HTR-8/SVneo (cell line): ENCODE measurements at places on chromosomes 12 and 14.
A peak's percentile ranks its signal among the peaks of the same experiment; 100 is the strongest.

DNA sequence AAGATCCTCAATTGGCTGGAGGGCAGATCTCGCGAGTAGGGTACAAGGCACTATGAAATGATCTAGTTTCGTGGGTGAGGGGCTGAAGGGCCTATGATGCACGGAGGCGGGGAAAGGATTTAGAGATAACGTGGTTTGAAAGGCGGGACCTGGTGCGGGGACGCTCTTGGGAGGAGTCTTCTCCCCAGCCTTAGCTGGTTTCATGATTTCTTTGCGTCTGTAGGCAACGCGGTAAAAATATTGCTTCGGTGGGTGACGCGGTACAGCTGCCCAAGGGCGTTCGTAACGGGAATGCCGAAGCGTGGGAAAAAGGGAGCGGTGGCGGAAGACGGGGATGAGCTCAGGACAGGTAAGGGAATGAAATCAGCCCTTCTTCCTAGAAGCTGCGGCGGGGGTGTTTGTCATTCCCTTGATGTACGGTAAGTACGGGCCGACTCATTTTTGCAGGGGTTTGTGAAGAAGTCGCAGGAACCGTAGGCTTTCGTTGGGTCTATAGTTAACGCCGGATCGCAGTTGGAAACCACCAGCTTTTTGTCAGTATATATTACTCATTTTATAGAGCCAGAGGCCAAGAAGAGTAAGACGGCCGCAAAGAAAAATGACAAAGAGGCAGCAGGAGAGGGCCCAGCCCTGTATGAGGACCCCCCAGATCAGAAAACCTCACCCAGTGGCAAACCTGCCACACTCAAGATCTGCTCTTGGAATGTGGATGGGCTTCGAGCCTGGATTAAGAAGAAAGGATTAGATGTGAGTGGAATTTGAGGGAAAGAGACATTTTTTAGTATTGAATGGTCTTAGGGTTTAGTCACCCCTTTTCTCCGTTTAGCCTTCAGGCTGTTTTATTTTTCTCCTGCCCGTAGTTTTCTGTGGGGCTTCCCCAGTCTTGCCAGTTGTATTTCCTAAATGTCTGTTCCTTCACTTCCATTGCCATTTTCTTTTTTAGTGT is 602 bp downstream of the APEX1 start:
- no peak for DNase-seq

- no peak for DNase-seq
Measured at GRCh38 chr14:35940291-35940690, 114.2 kb downstream of the BRMS1L start.

DNA sequence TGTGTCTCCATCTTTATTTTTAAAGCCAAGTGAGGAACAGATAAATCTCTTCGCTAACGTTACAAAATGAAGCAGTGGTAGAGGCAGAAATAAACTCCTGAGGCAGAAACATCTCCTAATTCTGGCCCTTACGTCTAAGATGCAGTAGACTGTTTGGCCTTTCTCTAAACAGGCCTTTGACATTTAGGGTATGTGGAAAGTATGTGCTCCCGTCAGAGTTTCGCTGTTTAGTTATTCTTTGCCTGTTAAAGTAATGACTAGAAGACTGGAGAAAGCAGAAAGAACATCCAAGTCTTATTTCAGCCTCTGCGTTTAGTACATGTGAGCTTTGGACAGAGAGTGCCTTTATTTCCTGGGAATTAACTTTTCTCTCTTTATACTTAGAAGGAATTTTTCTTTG is 216.6 kb downstream of the RAD51B start:
- DNase-seq: no peak

DNA sequence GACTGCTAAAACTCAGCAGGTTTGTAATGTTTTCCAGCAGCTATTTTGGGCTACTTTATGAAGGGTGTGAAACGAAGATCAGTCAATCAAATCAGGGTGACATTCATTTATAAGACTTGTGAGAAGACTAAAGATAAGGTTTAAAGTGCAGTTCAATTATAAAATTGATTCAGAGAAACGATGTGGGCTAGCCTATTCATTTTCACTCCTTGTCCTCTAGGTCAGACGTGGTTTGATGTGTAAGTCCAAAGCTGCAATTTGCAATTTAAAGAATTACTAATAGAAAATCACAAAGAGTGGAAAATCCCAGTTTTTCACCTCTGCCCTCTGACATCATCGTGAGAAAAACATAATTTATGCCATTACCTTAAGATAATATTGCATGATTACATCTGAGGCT is 243.5 kb upstream of the NOVA1 start:
- no peak for DNase-seq

DNA sequence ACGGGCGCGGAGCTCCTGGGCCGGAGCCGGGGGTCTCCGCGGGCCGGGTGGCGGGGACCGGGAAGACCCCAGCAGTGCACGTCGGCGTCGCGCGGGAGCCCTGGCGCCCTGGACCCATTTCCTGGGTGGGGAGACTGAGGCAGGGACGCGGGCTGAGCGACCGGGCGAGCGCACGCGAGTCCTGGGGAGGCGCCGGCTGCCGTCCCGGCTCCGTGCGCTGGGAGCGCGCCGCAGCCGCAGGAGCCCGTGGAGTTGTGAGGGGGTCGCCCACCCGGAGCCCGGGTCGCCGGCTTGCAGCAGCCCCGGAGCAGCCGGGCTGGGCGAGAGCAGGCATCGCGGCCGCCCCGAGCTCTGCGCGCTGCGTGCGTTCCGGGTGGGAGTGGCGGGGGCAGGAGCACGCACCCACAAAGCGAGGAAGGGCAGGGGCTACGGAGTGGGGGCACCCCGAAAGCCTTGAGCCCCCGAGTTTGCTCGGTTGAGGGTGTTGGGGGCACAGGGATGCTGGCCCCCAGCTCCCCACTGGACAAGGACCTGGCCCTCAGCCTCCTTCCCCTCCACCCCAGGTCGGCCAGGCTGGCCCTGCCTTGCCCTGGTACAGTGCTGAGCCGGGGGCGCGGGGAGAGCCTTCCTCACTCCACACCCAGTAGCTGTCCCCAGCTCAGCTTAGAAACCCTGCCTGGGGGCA is 620 bp downstream of the MMP17 start:
- DNase-seq: no peak

- peak; percentile 28 for DNase-seq
Measured at GRCh38 chr12:101670007-101670671, 27.3 kb upstream of the CHPT1 start.

DNA sequence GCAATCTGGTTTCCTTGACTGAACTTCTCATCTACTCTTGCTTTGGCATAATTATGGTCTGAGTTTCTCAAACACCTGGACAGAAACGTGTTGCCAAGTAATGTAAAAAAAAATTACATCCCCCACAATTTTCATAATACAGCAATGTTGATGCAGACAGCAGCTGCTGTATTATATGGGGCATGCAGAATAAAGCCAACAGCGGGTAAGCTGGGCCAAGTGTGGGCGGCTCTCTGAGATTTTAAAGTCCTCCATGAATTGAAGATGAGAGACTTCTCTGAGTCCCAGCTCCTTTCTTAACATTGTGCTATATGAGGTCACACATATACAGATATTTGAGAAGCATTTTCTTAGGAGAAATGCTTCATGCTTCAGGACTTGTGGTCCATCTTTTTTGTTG is 881.2 kb downstream of the GALC start:
- no peak for DNase-seq

GRCh38 chr14:52442602-52443001 is 109.7 kb downstream of the TXNDC16 start:
- DNase-seq: no peak

DNA sequence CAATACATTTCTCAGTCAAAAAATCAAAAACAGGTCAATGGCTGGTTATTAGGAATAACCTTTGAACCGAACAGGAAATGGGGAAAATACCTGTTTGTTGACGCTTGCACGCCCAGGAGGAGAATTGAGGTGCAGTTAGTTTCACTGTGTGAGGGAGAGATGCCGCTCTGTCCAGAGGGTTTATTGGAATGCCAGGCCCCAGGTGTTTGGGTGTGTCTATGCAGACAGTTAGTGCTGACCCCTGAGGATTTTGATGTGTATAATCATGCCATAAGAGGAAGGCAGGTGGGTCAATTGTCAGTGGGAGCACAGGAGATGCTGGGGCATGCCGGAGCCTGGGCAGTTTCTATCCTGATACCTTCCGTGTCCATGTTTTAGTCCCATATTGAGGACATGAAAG is 100.8 kb upstream of the DIO3 start:
- no peak for DNase-seq

- DNase-seq: no peak
Measured at GRCh38 chr12:130357241-130357640, 19.6 kb downstream of the PIWIL1 start.

DNA sequence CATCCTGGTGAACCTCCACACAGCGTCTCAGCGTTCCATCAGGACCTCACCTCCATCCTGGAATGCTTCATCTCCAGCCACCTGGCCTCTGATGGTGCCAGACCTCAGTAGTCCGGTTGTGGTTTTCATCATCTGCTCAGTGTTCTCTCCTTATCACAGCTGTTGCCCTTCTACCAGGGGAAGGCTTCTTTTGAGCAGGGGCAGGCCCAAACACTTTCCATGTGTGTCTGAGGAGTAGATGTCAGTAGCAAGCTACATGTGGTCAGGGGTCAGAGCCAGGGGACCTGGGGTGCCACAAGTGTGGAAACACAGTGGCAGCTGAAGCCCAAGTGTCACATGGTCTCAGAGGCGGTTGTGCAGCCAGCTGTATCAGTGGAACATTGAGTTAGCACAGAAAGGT is 30.2 kb upstream of the FGD4 start:
- DNase-seq: no peak

GRCh38 chr14:65010211-65010931 is 23.7 kb downstream of the FNTB start:
- DNase-seq: no peak

DNA sequence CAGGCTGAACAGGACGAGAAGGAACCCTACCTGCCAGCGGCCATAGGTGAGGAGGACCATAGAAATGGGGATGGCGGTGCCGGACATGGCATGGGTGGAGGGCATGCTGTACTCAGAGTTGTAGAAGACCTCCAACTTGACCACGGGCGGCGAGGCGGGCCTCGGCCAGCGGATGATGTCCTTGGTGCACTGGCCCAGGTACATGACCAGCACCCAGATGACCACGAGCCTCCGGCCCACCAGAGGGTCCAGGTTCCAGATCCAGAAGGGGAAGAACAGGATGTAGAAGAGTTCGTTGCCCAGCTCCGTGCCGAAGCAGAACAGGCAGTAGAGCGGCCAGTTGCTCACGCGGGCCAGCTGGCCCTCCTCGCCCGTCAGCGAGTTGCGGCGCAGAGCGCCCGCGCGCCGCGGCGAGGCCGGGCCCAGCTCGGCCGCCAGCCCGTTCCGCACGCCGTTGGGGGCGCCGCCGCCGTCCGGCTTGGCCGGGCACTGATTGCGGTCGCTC is 582 bp downstream of the SGPP1 start:
- peak; percentile 88 for DNase-seq

DNA sequence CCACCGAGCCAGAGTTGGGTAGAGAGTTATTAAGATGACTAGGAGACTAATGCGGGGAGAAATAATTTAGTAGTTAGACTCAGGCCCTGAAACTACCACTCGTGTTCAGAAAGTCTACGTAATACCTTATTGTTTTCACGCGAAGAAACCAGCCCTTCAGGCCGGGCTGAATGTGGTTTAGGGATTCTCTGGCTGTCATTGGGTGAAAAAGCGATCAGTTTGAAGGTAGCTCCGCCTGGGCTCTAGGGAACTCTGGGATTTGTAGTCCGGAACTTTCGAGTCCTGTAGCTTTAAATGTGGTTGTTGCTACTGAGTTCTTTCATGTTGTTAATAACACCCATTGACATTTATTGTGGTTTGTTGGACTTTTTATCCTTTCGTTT is 549 bp upstream of the WDR89 start:
- peak; percentile 100 for DNase-seq

- DNase-seq: peak; percentile 59
Measured at GRCh38 chr12:106138633-106139421, at the start of gene NUAK1. TSS of gene NUAK1 (minus strand) at chr12:106138954. CDS start at chr12:106138653, 301 bp downstream.

DNA sequence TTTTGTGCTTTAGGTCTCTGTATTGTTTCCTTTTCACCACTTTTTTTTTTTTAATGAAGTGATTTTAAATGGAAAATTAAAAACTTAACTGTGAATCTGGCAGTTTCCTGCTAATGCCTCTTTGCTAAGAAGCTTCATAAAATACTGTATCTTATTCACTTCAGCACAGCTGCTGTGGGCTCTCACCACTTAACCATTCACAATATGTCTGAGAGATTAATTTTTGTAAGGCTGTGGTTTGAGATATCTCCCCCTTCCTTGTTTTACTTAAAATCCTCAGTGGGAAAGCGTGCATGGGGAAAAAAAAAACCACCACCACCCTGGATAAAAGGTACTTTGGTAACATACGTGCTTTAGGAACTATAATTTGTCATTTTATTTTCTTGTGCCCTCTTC is 115.9 kb downstream of the ETV6 start:
- DNase-seq: no peak

- DNase-seq: no peak
Measured at GRCh38 chr12:49626169-49626835, 2.9 kb downstream of the PRPF40B start.

DNA sequence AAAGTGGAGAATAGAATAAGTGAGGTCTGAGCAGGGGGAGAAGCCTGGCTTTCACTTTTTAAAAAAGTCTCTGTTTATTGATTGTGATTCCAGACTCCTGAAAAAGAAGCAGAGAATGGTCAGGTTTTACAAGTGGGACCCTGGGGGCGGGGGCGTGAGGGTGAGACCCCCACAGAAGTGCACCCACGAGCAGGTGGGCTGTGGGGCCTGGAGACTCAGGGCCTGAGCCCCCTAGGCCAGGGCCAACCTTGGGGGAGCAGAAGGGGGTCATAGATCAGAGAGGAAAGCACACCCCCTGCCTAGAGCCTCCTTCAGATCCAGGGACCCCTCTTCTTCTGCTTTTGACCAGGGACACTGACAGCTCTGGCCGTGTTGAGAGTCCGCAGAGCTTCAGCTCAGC is 180.3 kb downstream of the ADGRD1 start:
- no peak for DNase-seq

DNA sequence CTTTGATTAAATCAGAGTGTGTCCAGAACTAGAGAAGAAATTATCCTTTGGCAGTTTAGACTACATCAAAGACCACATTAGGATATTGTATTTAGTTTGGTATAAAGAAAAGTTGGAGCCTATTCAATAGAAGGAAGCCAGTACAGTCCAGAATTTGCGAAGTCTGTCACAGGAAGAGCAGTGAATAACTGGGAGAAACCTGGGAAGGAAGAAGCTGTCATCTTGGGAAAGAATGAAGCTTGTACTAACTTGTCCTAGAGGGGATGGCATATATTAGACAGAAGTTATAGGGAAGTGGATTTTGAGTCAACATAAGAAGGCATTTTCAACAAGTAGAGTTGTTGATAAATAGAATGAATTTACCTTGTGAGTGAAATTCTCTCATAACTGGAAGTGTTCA is 386.7 kb downstream of the LRIG3 start:
- no peak for DNase-seq

DNA sequence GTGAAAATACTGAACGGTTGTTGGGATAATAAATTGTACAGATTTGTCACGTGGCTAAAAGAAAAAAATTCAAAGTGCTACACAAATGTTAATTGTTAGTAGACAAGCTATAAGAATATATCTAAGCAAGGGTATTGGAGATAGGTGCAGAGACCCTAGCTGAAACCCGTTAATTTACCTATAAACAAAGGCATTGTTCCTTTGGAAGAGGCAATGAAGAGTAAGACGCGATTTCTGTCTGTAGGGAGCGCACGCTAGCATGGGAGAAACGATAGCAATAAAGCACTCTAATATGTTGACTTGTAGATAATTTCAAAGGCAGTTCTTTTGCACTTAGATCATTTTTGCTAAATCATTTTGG is 565 bp downstream of the CCDC77 start:
- DNase-seq: peak; percentile 36
